ENCODE measurements at places on chromosomes 13 and 19.

DNA sequence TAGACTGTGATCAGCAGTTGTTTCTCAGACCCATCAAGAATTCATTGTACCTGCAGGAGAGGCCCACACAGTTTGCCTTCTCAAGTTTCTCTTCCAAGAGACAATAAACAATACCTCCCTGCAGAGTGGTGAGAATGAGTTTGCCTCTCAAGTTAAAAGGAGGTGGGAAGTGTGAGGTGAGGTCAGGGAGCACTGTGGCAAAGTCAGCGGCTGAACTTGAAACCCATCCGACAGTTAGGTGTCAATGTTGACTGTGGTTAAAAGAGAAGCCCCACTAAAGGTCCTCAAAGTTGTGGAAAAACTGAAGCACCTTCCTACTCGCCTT, 72.9 kb upstream of the TSC22D1 start:
- no peak overlapping the region for H3K4me3 ChIP-seq
- peaks cover 3% of the 10 kb centered on the region for H3K4me1 ChIP-seq
- no peaks in the 10 kb centered on the region for H3K27me3 ChIP-seq
- no peak for DNase-seq
- H3K27ac ChIP-seq: no peak overlapping the region

GRCh38 chr19:39607561-39607960, 5.2 kb downstream of the LGALS13 start:
- H3K4me1 ChIP-seq: no peaks in the 10 kb centered on the region
- H3K27ac ChIP-seq: no peak overlapping the region
- no peaks in the 10 kb centered on the region for H3K27me3 ChIP-seq

- H3K4me3 ChIP-seq: no peak overlapping the region
- H3K36me3 ChIP-seq: no peaks in the 10 kb centered on the region
- H3K27ac ChIP-seq: no peak overlapping the region
- no peaks in the 10 kb centered on the region for H3K27me3 ChIP-seq
- no peak for DNase-seq
- H3K4me1 ChIP-seq: no peaks in the 10 kb centered on the region
Measured at GRCh38 chr13:26412263-26412662, 145.2 kb upstream of the WASF3 start.

- no peaks in the 10 kb centered on the region for H3K27me3 ChIP-seq
- no peaks in the 10 kb centered on the region for H3K4me1 ChIP-seq
- H3K27ac ChIP-seq: no peak overlapping the region
- DNase-seq: no peak
Measured at GRCh38 chr13:33322543-33322809, 36.9 kb upstream of the STARD13 start.

GRCh38 chr13:32212421-32212820, 102.7 kb downstream of the ZAR1L start:
- H3K27ac ChIP-seq: no peak overlapping the region
- no peaks in the 10 kb centered on the region for H3K27me3 ChIP-seq
- DNase-seq: no peak
- no peaks in the 10 kb centered on the region for H3K36me3 ChIP-seq
- no peaks in the 10 kb centered on the region for H3K4me1 ChIP-seq
- no peak overlapping the region for H3K4me3 ChIP-seq

- no peaks in the 10 kb centered on the region for H3K27me3 ChIP-seq
- H3K36me3 ChIP-seq: no peaks in the 10 kb centered on the region
- H3K27ac ChIP-seq: no peak overlapping the region
Measured at GRCh38 chr13:26679411-26680122, 81.0 kb downstream of the GPR12 start.

- H3K36me3 ChIP-seq: peaks cover 4% of the 10 kb centered on the region
- H3K4me3 ChIP-seq: no peak overlapping the region
- no peak for DNase-seq
Measured at GRCh38 chr19:40358773-40359172, 10.3 kb downstream of the PLD3 start.

DNA sequence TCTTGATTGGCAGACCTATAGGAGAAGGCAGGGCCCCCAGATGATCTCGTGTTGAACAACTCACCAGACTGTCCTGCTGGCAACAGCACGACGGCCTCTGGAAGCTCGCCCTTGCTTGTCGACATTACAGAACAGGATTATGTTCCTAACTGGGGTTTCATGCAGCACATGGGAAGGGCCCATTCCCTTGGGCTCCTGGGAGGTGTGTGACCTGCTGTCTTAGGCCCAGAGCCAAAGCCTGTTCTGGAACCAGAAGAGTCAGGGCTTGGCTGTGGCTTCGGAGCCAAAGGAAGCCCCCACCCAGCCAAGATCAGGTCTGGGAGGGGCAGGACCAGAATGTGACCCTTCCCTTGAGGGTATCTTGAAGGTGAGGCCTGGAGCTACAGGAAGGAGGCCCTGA, 36.9 kb downstream of the RGCC start:
- no peak overlapping the region for H3K4me3 ChIP-seq
- no peaks in the 10 kb centered on the region for H3K36me3 ChIP-seq
- H3K27me3 ChIP-seq: peaks cover 2% of the 10 kb centered on the region
- H3K4me1 ChIP-seq: no peaks in the 10 kb centered on the region
- no peak for DNase-seq

DNA sequence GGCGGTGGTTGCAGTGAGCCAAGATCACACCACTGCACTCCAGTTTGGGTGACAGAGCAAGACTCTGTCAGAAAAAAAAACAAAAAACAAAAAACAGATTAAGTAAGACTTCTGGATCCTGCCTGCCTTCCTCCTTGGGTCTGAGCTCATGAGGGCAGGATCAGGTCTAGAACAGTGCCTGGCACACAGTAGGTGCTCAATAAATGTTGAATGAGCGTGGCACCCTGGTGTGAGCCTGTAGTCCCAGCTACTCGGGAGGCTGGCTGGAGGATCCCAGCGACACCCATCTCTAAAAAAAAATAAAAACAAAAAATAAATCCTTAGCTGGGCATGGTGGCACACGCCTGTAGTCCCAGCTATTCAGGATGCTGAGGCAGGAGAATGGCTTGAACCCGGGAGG, 2.8 kb upstream of the CDC37 start:
- H3K36me3 ChIP-seq: no peaks in the 10 kb centered on the region
- H3K27me3 ChIP-seq: peaks cover 21% of the 10 kb centered on the region
- no peak overlapping the region for H3K27ac ChIP-seq
- no peak for DNase-seq
- peaks cover 19% of the 10 kb centered on the region for H3K4me1 ChIP-seq
- no peak overlapping the region for H3K4me3 ChIP-seq

- no peak for DNase-seq
- H3K4me1 ChIP-seq: peaks cover 3% of the 10 kb centered on the region
- H3K4me3 ChIP-seq: no peak overlapping the region
- no peaks in the 10 kb centered on the region for H3K36me3 ChIP-seq
Measured at GRCh38 chr13:71871844-71872243, 4.8 kb upstream of the DACH1 start.

DNA sequence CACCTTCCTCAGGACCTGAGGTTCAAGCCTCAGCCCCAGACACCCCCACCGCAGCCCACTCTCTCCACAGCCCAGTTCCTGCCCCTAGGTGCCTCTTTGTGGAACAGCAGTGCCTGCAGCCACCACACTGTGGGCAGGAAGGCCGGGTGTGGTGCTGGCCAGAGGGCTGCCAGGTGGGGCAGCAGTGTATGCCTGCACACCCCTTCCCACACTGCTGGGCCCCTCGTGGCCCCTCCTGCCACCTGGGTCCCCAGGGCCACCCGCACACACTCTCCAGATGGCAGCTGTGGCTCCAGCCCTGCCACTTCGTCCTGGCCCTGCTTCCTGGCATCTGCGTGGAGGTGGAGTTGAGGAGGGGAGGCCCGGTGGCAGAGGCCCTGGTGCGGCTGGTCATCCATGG, 35.1 kb downstream of the HPN start:
- H3K4me3 ChIP-seq: no peak overlapping the region
- DNase-seq: no peak
- no peaks in the 10 kb centered on the region for H3K36me3 ChIP-seq

GRCh38 chr13:80339912-80340650, 845 bp downstream of the SPRY2 start:
- peak overlapping the region; percentile 86 for H3K4me3 ChIP-seq
- peaks cover 24% of the 10 kb centered on the region for H3K4me1 ChIP-seq
- H3K27me3 ChIP-seq: no peaks in the 10 kb centered on the region
- no peak for DNase-seq
- H3K36me3 ChIP-seq: peaks cover 7% of the 10 kb centered on the region

Data from keratinocyte (primary cell).